ENCODE measurements at places on chromosomes 5 and 9. TPM values are rescaled to one million over a fixed set of nuclear protein-coding genes. Genes with fewer than 3 reads are reported as not detected.

The CA9 gene
- total RNA-seq: 5.5 TPM

The INSL4 gene
- total RNA-seq: not detected

The PALM2AKAP2 gene
- total RNA-seq: 3.3 TPM

The EPB41L4B gene
- total RNA-seq: 85.0 TPM

The CCDC192 gene
- not detected for total RNA-seq

The MYMK gene
- not detected for total RNA-seq

The IARS1 gene
- total RNA-seq: 43.6 TPM

The SPINK6 gene
- total RNA-seq: not detected

The RNF130 gene
- total RNA-seq: 37.3 TPM

The GGTA1 gene
- 0.88 TPM for total RNA-seq

The ZNF879 gene
- total RNA-seq: 3.2 TPM

The SMIM33 gene
- total RNA-seq: 0.40 TPM

The CARD9 gene
- total RNA-seq: 0.28 TPM

The GPR150 gene
- total RNA-seq: 4.1 TPM

The SKP1 gene
- 113 TPM for total RNA-seq

The PCA3 gene
- total RNA-seq: not detected

The MAPK9 gene
- 25.1 TPM for total RNA-seq

The CDK5RAP2 gene
- total RNA-seq: 158 TPM

The BHMT2 gene
- total RNA-seq: not detected

The ADAMTS2 gene
- 5.3 TPM for total RNA-seq

The PKD2L2 gene
- not detected for total RNA-seq

The HAPLN1 gene
- 1.7 TPM for total RNA-seq

The LHX3 gene
- not detected for total RNA-seq

The LMNB1 gene
- total RNA-seq: 18.8 TPM

The TMC1 gene
- total RNA-seq: not detected

The SV2C gene
- total RNA-seq: 0.27 TPM

The TBC1D9B gene
- total RNA-seq: 197 TPM

The PCDHA7 gene
- total RNA-seq: 0.27 TPM

The FSTL4 gene
- total RNA-seq: not detected

The EMB gene
- 87.0 TPM for total RNA-seq

The ASPN gene
- 4.1 TPM for total RNA-seq

The PTGDS gene
- 21.5 TPM for total RNA-seq

The SPATA31D4 gene
- not detected for total RNA-seq

The PCDHGA10 gene
- 3.2 TPM for total RNA-seq

The ANKRD20A1 gene
- total RNA-seq: 16.3 TPM

The NMUR2 gene
- not detected for total RNA-seq

The PCDH12 gene
- total RNA-seq: 0.53 TPM

The PCDHB14 gene
- 1.1 TPM for total RNA-seq

The FOXD4L5 gene
- total RNA-seq: not detected

The SPEF2 gene
- total RNA-seq: 2.8 TPM

The SPATA31A5 gene
- total RNA-seq: not detected

The DAB2IP gene
- 55.2 TPM for total RNA-seq

The CDH18 gene
- total RNA-seq: not detected

The IDNK gene
- 9.9 TPM for total RNA-seq

The FBN2 gene
- total RNA-seq: 3.3 TPM

The RORB gene
- total RNA-seq: 2.5 TPM

The PRDM9 gene
- total RNA-seq: not detected

The TAF1L gene
- total RNA-seq: not detected

The SH3GLB2 gene
- total RNA-seq: 202 TPM

The C7 gene
- total RNA-seq: 42.2 TPM

The AGXT2 gene
- total RNA-seq: 5.5 TPM

The ORM2 gene
- total RNA-seq: not detected

The FGFR4 gene
- total RNA-seq: 264 TPM

The CCDC171 gene
- total RNA-seq: 3.5 TPM

The FOXD4 gene
- total RNA-seq: not detected

The KIAA1958 gene
- 17.0 TPM for total RNA-seq

The DMRT2 gene
- not detected for total RNA-seq

Data from Peyer's patch (tissue), 4 donors.